ENCODE measurements at places on chromosomes 7 and 10. TPM values are rescaled to one million over a fixed set of nuclear protein-coding genes. Genes with fewer than 3 reads are reported as not detected.

DNA sequence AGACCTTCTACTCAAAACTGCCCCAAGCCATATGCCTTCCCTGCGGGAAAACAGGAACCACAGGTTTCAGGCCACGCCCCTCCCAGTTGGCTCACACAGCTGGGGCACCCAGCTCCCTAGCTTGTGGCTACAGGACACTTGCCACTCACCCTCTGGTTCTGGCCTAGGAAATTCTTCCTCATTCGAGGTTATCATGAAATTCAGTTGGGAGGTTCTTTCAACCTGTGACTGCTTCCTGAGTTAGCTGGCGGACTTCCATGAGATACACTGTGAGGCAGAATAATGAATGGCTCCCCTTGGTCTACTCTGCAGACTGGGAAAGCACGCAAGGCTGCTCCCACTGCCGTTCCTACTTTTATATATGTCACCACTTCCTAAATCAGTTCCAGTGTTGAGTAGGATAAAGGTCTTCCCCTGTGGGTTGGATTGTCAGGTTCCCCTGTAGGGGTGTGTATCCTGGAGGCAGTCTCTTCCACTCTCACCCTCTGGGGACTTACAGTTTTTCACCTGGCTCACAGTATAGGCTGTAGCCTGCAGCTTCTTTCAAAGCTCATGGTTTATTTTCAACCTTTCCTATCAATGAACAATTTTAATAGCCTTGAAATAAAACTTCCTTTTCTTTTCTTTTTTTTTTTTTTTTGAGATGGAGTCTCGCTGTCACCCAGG is 37.0 kb downstream of the GPR22 start:
- peak; percentile 42 for DNase-seq

- DNase-seq: no peak
Measured at GRCh38 chr10:73413108-73413527, 740 bp downstream of the ANXA7 start.

DNA sequence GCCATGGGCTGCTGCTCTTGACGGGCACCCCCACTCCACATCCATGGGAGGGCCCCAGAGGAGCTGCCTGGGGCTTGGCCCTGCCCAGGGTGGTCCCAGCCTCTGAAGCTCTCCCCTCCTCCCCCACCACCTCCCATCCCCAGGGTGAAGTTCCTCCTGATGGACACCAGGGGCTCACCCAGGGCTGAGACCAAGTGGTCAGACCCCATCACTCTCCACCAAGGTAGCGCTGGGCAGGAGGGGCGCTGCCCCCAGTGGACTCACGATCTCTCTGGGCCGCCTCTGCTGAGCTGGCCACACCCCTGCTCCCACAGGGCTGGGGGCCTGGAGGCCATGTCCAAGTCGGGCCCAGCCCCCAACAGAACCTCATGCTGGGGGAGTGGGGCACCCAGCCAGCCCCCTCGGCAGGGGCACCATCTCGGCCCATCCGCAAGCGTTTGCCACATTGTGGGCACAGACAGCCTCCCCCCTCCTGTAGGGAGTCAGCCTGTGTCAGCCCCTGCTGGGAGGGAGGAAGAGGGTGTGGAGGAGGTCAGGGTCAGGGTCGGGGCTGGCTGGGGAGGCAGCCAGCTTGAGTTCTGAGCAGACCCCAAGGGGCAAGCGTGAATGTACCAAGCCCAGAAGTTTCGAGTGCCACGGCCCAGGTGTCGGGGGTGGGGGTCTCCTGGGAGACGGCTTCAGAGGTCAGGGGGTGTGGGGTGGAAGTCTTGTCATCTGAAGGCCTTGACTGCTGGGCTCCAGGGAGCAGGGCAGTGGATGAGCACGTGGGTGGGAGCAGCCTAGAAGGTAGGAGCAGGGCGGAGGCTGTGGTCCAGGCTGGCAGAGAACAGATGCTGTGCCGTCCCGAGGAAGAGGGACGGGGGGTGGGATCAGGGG is 2.8 kb downstream of the UPK3B start:
- peak; percentile 18 for DNase-seq

- DNase-seq: peak; percentile 66
Measured at GRCh38 chr7:105210721-105211205, 178.0 kb downstream of the SRPK2 start.

DNA sequence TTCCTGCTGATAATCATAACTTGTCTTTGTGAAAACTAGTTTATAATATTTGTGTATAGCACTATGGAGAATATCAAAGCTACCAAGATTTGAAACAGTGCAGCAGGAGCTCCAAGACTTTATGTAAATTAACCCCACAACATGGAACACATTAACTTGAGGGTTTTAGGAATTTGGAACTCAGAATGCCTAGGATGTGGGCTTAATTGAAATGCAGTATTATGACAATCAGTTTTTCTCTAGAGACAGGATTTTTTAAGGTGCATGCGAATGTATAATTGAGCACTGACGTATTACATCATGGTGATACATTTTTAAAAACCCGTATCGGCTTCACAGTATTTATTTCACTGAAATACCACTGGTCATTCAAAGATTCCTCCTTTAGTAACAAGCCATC is 313.1 kb upstream of the DGKB start:
- no peak for DNase-seq

GRCh38 chr7:41305001-41305400 is 397.9 kb downstream of the INHBA start:
- no peak for DNase-seq

GRCh38 chr10:126561921-126562680 is 108.4 kb downstream of the C10orf90 start:
- DNase-seq: no peak

Gene STEAP4
- 53.3 TPM for total RNA-seq

- no peak for DNase-seq
Measured at GRCh38 chr7:112757337-112757736, 32.9 kb downstream of the TMEM168 start.

Gene SEMA3E
- 1.1 TPM for total RNA-seq

DNA sequence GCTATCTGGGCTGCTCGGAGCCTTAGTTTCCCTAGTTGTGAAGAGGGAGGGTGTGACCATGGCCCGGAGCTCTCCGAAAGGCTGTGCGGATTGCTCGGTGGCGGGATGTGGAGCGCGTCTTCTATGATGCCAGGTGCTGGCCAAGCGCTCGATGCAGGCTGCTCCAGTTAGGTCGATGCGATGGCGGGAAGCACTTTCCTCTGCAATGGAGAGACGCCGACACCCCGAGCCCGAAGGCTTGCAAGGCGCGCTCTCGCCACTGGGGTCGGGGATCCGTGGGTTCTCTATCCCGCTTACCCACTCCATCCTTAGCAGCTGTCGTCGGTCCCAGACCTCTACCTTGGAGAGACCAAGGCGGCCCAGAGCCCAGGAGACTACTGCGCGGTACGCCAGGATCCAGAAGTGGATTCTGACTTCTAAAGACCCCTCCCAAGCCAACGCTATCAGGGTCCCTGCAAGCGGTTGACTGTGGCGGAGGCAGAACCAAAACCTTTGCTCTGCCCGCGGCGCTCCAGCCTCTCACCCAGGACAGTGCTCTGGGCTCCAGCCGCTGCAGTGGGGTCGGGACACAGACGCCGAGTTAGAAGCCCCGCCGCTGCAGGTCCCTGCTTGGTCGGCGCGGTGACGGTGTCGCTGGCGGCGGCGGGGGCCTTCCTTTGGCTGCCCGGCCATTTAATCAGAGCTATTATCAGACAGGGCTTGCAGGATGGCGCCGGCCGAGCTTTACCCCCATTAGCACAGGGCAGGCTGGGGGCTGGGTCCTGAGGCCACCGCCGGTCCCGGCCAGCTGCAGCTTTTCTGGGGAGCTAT is 7.8 kb upstream of the TBX20 start:
- DNase-seq: peak; percentile 33

DNA sequence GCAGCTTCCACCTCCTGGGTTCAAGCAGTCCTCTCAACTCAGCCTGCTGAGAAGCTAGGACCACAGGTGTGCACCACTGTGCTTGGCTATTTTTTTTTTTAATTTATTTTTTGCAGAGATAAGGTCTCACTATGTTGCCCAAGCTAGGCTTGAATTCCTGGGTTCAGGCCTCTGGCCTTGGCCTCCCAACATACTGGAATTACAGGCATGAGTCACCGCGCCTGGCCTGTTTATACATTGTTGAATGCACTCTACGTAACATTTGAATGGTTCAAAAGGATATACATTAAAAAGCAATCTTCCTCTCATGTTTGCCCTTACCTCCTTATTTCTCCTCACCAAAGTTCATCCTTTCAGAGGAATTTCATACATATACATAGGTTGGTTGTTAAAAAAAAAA is 7.2 kb upstream of the SNX10 start:
- DNase-seq: no peak

Gene GNG11
- total RNA-seq: 25.2 TPM

DNA sequence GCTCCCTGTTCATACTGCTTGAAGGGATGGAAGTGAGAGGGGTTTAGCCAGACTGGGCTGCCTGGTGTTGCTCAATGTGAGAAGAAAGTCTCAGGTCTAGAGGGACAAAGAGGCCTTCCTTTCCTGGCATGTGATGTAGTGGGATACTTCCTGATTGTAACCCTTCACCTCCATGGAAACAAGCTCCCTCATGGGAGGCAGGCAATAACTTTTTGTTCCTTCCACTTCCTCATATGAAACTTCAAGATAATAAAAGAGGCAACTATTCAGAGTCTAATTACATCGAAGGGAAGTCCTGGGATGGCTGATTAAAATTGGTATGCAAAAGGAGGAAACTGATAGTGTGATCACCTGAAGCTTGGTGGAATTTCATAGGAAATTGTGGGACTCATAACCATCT is 84.1 kb upstream of the ETV1 start:
- DNase-seq: no peak

- DNase-seq: no peak
Measured at GRCh38 chr10:125027871-125028869, 86.2 kb downstream of the ZRANB1 start.

Gene MYL10
- not detected for total RNA-seq

Gene CRYGN
- total RNA-seq: 0.24 TPM

DNA sequence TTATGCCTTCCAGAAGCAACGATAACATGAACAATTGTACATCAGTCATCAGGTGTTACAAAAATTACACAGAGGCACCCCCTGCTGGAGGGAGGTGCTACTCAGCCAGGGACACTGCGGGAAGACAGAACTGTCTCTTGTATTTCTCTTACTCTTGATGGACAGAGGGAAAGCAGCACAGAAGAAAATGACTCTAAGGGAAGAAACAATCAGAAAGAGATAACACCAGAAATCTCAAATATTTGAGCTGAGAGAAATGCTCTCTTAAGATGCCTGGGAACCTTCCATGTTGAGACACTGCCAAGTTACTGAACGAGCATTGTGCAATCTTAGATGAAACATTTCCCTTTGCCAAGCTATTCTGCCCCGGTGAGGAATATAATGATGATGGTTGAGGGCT is 227.6 kb upstream of the NPSR1 start:
- no peak for DNase-seq

GRCh38 chr7:1637155-1637554 is 32.9 kb upstream of the ELFN1 start:
- DNase-seq: no peak
